ENCODE measurements at places on chromosomes 12 and 14.

- DNase-seq = no peak
Measured at GRCh38 chr12:118749646-118750045, 231.7 kb upstream of the SRRM4 start.

DNA sequence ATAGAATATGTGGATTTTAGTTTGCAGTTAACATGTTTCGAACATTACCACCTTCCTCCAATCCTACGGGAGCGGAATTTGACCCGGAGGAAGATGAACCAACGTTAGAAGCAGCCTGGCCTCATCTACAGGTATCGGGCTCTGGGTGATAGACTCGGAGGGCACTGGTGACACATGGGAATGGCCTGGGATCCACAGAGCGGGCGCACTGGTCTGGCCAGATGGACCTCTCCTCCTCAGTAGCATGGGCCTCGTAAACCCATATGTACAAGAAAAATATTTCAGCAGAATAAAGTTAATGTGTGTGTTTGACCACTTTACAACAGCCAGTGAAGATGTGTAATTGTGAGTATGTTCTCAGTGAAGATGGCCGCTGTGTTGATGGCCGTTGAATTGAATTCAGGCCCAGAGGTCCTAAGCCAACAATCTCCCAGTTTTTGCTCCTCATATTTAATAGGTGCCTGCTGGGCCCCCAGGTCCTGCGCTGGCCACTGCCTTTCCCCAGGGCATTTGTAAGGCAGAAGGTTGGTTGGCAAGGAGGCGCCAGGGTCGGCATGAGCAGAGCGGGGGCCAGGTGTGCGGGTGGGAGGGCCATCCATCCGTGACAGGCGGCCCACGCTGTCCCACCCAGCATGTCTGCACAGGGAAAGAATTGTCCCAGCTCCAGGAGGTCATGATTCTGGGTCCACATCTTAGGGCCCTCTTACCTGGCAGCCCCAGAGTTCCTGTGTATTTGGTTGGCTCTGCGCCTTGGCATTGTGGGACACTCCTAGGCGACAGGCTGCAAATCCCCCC lies 82.0 kb upstream of the DYNC1H1 start:
- no peak for DNase-seq

DNA sequence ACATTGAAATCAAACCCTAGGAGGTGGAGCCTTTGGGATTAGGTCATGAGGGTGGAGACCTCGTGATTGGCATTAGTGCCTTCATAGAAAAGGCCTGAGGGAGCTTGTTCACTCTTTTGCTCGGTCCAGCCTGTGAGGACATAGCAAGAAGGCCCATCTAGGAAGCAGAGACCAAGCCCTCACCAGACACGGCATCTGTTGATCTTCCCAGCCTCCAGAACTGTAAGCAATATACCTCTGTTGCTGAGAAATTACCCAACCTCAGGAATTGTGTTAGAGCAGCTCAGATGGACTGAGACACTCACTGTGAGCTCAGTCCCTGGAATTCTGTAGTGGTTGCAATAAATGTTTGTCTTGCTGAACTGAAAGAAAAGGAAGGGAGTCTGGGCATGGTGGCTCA lies 116.2 kb upstream of the MAP1LC3B2 start:
- DNase-seq = no peak

- DNase-seq = peak; percentile 21
Measured at GRCh38 chr14:81176241-81176640, 44.5 kb downstream of the GTF2A1 start.

DNA sequence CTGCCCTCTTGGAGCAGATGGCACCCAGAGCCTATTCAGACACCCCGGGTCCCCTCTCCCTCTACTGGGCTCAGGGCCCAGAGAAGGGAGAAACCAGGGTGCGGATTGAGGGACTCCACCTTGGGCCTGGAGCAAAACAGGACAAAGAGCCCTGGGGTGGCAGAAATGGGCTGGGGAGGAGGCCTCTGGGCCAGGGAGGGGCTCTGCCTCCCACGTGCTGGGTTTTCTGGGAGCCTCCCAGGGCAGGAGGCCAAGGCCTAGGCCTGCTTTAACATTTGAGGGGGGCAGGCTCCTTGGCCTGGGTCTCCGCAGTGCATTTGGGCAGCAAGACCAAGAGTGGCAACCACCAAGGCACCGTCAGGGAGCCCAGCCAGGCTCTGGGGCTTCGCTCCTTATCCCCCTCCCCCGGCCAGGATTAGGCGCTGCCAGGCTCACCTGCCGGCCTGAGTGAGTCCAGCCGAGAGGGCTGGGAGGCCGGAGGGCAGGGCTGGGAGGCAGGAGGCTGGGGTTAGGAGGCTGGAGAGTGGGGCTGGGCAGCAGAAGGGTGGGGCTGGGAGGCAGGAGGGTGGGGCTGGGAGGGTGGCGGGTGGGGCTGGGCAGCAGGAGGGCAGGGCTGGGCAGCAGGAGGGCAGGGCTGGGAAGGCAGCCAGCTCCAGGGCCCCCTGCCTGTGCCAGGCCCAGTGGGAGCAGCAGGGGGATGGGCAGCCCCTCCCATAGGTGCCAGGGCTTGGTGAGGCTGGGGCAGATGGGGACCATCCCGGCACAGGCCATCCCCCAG lies 101.8 kb upstream of the EIF5 start:
- DNase-seq = no peak
